NCI-H2029 (cell line): ENCODE measurements at places on chromosomes 7 and 10.

DNA sequence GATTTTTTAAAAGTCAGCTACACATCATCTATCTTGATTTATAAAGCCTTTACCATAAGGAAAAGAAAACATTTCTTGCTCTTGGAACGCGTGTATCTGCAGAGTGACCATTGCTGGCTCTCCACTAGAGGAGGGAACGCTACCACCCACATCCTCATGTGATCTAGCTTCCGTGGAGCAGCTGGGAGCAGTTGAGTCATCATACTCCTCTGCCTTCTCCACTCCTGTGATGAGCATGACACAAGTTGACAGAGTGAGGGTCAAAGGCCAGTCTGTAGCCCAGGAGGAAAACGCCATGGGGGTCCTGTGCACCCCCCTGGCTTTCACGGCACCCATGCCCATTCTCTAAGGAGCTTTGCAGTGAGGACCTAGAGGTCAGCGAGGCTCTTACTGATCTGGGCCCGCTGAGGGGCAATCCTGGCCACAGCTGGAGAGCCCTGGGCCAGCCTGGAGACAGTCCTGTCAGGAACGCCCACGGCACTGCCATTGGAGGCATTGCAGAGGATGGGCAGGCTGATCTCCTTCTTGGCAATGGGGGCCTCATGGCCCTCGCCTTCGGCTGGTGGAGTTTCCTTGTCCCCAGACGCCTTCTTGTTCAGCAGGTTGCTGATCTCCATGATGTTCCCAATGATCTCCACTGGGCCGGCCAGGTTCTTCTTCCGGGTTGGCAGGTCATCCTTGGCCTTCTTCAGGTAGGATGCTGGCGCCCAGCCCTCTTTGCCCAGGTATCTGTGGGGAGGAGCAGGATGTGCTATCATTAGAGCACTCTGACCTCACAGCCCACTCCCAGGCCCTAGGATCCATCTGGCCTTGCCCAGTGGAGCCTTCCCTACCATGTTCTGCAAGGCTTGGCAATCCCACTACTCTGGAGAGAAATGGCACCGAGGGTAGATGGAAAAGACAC lies 119.2 kb downstream of the NEURL1 start:
- no peak for DNase-seq

GRCh38 chr10:108410236-108410635 lies 1245.7 kb upstream of the SORCS1 start:
- DNase-seq: no peak

GRCh38 chr10:16441173-16441840 lies 4.5 kb downstream of the PTER start:
- DNase-seq: no peak

- no peak for DNase-seq
Observed at GRCh38 chr10:43806831-43807640, 158.4 kb upstream of the ZNF32 start.
